ENCODE measurements at places on chromosomes 3 and 15. TPM values are rescaled to one million over a fixed set of nuclear protein-coding genes. Genes with fewer than 3 reads are reported as not detected.

ZMYND10 gene
- 0.54 TPM for total RNA-seq

FAM43A gene
- total RNA-seq: 2.6 TPM

CCR5 gene
- not detected for total RNA-seq

PROK2 gene
- 2.0 TPM for total RNA-seq

QARS1 gene
- 353 TPM for total RNA-seq

REC114 gene
- total RNA-seq: not detected

CXCR6 gene
- not detected for total RNA-seq

DNA sequence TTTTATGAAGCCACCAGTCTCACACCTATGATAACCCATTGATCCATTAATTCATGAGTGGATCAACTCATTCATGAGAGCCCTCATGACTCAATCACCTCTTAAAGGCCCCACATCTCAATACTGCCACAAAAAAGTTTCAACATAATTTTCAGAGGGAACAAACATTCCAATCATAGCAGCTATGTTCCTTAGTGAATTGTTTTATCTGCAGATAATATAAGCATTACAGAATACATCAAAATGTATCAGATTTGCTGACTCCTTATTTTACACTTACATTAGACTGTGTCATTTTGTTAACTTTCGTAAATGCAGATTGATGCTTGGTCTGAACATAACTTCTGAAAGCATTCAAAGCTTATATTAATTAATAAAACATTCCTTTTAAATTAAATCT lies 155.3 kb upstream of the MBNL1 start:
- H3K36me3 ChIP-seq: no peaks in the 10 kb centered on the region
- H3K4me3 ChIP-seq: no peak overlapping the region
- H3K27ac ChIP-seq: no peak overlapping the region
- no peaks in the 10 kb centered on the region for H3K27me3 ChIP-seq
- DNase-seq: no peak

GRCh38 chr15:30924353-30924752 lies 20.6 kb downstream of the FAN1 start:
- peaks cover 25% of the 10 kb centered on the region for H3K4me1 ChIP-seq
- no peaks in the 10 kb centered on the region for H3K27me3 ChIP-seq
- peaks cover 9% of the 10 kb centered on the region for H3K36me3 ChIP-seq
- H3K4me3 ChIP-seq: no peak overlapping the region

GRCh38 chr3:98563661-98564281 lies 29.6 kb downstream of the CPOX start:
- H3K27ac ChIP-seq: no peak overlapping the region
- no peak overlapping the region for H3K4me3 ChIP-seq
- no peaks in the 10 kb centered on the region for H3K36me3 ChIP-seq
- H3K27me3 ChIP-seq: no peaks in the 10 kb centered on the region
- no peaks in the 10 kb centered on the region for H3K4me1 ChIP-seq

GRCh38 chr3:126995254-126995780 lies 12.4 kb downstream of the PLXNA1 start:
- no peaks in the 10 kb centered on the region for H3K4me1 ChIP-seq
- no peak for DNase-seq
- H3K36me3 ChIP-seq: peaks cover 4% of the 10 kb centered on the region
- H3K27ac ChIP-seq: no peak overlapping the region
- H3K4me3 ChIP-seq: no peak overlapping the region

DNA sequence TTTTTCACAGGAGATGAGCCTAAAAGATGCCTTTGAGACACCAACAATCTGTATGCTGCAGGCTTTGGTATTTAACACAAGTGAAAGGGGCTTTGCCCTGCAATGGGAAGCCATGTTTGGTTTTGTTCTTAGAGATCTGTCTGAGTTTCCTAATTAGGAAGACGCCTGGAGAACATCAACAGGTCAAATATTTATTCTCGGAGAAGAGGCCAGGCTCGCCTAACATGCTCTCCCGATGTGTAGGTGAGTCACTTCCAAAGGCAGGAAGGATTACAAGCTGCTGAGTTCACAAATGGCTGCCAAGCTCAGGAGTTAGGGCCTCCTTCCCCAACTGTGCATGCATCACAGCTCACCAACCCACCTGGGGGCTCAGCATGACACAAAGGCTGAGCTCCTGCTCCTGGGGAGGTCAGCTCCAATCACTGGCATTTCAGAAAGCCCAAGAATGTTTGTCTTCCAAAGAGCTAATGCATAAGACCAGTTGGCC lies 119.5 kb upstream of the PRICKLE2 start:
- DNase-seq: no peak
- no peaks in the 10 kb centered on the region for H3K27me3 ChIP-seq
- peaks cover 20% of the 10 kb centered on the region for H3K4me1 ChIP-seq
- H3K4me3 ChIP-seq: no peak overlapping the region

GRCh38 chr3:65448120-65448519 lies 590.6 kb downstream of the MAGI1 start:
- DNase-seq: no peak
- no peaks in the 10 kb centered on the region for H3K27me3 ChIP-seq
- no peak overlapping the region for H3K4me3 ChIP-seq
- no peak overlapping the region for H3K27ac ChIP-seq
- H3K36me3 ChIP-seq: no peaks in the 10 kb centered on the region

GRCh38 chr3:69273896-69274295 lies 112.0 kb downstream of the FRMD4B start:
- H3K4me3 ChIP-seq: no peak overlapping the region
- H3K27ac ChIP-seq: no peak overlapping the region
- no peak for DNase-seq
- no peaks in the 10 kb centered on the region for H3K4me1 ChIP-seq
- H3K36me3 ChIP-seq: no peaks in the 10 kb centered on the region

DNA sequence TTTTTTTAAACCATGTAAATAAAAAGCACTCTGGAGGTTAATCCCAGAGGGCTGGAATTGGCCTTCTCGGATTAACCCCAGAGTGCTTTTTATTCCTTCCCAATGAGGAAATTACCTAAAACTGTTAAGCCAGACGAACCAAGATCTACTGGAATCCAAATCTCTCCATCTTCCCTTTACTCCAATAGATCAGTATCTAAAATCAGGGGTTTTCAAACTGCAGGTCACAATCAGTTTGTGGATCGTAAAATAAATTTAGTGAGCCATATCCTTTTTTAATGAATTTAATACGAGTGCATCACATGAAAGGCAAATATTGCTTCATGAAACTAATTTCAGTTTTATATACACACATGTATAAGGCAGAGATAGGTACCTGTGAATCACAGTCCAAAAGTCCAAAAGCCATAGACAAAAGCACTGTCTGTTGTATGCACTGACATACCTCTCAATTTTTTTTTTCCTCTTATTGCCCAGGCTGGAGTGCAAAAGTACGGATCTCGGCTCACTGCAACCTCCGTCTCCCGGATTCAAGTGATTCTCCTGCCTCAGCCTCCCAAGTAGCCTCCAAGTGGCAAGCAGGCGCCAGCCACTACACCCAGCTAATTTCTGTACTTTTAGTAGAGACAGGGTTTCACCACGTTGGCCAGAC lies 61.3 kb downstream of the TBL1XR1 start:
- no peak for DNase-seq
- H3K27me3 ChIP-seq: no peaks in the 10 kb centered on the region
- no peaks in the 10 kb centered on the region for H3K36me3 ChIP-seq
- no peak overlapping the region for H3K27ac ChIP-seq
- peaks cover 3% of the 10 kb centered on the region for H3K4me1 ChIP-seq

- peaks cover 12% of the 10 kb centered on the region for H3K4me1 ChIP-seq
- no peak overlapping the region for H3K27ac ChIP-seq
Measured at GRCh38 chr3:171165499-171165921, 139.0 kb upstream of the SLC2A2 start.

- no peaks in the 10 kb centered on the region for H3K27me3 ChIP-seq
- DNase-seq: no peak
- H3K4me1 ChIP-seq: no peaks in the 10 kb centered on the region
- no peak overlapping the region for H3K27ac ChIP-seq
Measured at GRCh38 chr3:25604107-25604805, 60.5 kb downstream of the TOP2B start.

GRCh38 chr3:71726146-71726545 lies 944 bp upstream of the EIF4E3 start:
- H3K27me3 ChIP-seq: peaks cover 12% of the 10 kb centered on the region
- DNase-seq: no peak
- H3K4me1 ChIP-seq: peaks cover 9% of the 10 kb centered on the region
- no peak overlapping the region for H3K27ac ChIP-seq
- peak overlapping the region; percentile 69 for H3K4me3 ChIP-seq

DNA sequence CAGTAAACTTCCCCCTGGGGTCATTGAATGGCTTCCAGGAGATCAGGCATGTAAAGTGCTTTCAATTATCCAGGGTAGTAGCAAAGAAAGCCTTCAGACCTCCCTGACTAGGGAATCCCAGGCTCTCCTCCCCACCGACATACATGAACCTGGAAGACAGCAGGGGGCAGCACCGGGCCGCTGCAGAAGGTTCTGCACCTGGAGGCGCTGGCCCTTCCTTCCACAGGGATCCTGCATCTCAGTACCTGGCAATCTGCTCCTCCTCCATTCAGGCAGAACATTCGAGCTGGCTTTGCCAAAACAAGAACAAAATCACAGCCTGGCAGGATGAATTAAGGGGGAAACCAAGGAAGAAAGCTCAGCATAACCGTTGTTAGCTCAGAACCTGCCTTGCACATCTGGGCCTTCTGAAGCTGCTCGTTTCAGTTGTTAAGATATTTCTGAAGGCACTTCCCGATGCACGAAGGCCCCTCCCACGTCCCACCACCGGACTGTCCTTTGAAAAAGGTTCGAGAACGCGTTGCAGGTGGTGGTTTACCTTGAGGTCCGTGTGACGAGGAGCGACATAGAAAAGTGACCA lies 237.7 kb downstream of the SLCO3A1 start:
- no peaks in the 10 kb centered on the region for H3K36me3 ChIP-seq
- no peak overlapping the region for H3K27ac ChIP-seq
- DNase-seq: peak; percentile 94
- H3K27me3 ChIP-seq: no peaks in the 10 kb centered on the region

- H3K27me3 ChIP-seq: no peaks in the 10 kb centered on the region
- H3K4me3 ChIP-seq: no peak overlapping the region
- H3K27ac ChIP-seq: no peak overlapping the region
- no peaks in the 10 kb centered on the region for H3K36me3 ChIP-seq
- no peak for DNase-seq
- peaks cover 2% of the 10 kb centered on the region for H3K4me1 ChIP-seq
Measured at GRCh38 chr15:29480949-29481348, 211.3 kb upstream of the NSMCE3 start.

DNA sequence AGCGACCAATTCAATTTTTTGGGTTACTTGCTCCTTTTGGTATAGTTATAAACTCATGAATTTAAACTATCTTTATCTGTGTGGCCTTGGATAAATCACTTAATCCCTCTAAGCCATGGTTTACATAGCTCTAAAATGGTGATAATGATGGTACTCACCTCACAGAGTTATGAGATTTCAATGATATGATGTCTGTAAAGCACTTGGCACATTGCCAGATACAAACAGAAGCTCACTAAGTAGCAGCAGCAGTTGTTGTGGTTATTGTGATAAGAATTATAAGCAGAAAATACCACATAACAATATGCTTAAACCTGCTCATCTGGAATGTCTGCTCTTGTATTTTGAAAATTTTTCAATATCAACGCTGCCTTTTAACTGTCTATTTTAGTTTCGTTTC lies 185.1 kb upstream of the SNTN start:
- no peaks in the 10 kb centered on the region for H3K27me3 ChIP-seq
- H3K36me3 ChIP-seq: no peaks in the 10 kb centered on the region
- no peak for DNase-seq
- H3K4me3 ChIP-seq: no peak overlapping the region

DNA sequence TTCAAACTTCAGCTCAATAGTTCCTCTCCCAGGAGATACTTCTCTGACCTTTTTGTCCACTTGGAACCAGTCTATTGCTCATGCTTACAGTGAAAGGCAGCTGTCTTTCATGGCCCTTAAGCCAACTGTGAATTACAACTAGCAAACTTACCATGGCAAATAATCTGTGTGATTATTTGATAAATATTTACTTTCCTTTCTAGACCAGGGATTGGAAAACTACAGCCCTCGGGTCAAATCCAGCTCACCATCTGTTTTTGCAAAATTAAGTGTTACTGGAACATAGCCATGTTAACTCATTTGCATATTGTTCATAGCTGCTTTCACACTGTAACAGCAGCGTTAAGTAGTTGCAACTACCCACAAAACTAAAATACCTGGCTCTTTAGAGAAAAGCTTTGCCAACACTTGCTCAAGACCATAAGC lies 289.1 kb upstream of the MCTP2 start:
- DNase-seq: no peak
- no peak overlapping the region for H3K4me3 ChIP-seq
- no peak overlapping the region for H3K27ac ChIP-seq
- no peaks in the 10 kb centered on the region for H3K4me1 ChIP-seq

GRCh38 chr15:78551902-78552301 lies 11.7 kb downstream of the PSMA4 start:
- peaks cover 39% of the 10 kb centered on the region for H3K36me3 ChIP-seq
- no peak overlapping the region for H3K27ac ChIP-seq
- no peaks in the 10 kb centered on the region for H3K4me1 ChIP-seq
- H3K27me3 ChIP-seq: no peaks in the 10 kb centered on the region
- no peak overlapping the region for H3K4me3 ChIP-seq
- DNase-seq: no peak

GRCh38 chr15:80615783-80616391 lies 79.2 kb upstream of the ABHD17C start:
- H3K27ac ChIP-seq: no peak overlapping the region
- DNase-seq: no peak
- H3K36me3 ChIP-seq: no peaks in the 10 kb centered on the region
- H3K27me3 ChIP-seq: no peaks in the 10 kb centered on the region
